ENCODE measurements at places on chromosomes 13 and 19. TPM values are rescaled to one million over a fixed set of nuclear protein-coding genes. Genes with fewer than 3 reads are reported as not detected.

DNA sequence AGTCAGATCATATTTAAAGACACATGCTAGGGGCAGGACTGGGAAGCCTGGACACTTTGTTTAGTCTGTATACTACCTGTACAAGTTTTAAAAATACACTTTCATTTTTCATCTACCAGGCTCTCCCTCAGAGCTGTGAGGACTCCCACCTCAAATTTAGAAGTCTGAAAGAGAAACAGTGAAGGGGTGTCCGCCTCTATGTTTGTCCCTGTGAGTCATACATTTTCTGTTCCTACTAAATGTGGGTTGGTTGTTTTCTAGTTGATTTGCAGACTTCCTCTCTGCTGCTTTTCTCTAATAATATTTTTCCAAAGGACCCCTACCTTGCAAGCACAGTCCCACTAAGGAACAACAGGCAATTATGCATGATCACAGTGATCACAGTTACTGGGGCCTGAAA lies 110.5 kb downstream of the ENOX1 start:
- no peaks in the 10 kb centered on the region for H3K4me1 ChIP-seq
- DNase-seq: no peak
- no peak overlapping the region for H3K4me3 ChIP-seq
- peaks cover 5% of the 10 kb centered on the region for H3K27me3 ChIP-seq
- no peak overlapping the region for H3K27ac ChIP-seq

CYP4F11 gene
- not detected for total RNA-seq

DNA sequence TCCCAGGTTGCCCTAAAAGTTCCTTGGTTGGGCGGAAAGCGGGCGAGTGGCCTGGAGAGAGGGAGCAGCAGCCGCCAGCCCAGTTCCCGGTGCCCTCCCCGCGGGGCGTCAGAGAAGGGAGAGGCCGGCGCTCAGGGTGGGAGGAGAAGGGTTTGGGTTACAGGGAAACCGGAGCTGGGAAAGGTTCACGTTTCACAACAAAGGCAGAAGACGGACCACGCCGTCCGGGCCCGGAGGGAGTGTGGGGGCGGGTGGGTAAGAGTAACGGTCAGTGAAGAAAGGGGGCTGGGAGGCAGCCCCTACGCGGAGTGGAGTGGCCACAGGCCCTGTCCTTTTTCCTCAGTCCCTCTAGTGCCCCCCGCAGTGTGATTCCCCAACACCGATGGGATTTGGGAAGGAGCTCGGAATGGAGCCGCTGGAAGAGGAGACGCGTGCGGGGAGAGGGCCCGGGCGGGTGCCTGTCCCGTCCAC lies 1.6 kb downstream of the SIX5 start:
- no peak for DNase-seq
- H3K4me3 ChIP-seq: peak overlapping the region; percentile 35
- peaks cover 17% of the 10 kb centered on the region for H3K27me3 ChIP-seq
- no peak overlapping the region for H3K27ac ChIP-seq
- peaks cover 5% of the 10 kb centered on the region for H3K4me1 ChIP-seq

DNA sequence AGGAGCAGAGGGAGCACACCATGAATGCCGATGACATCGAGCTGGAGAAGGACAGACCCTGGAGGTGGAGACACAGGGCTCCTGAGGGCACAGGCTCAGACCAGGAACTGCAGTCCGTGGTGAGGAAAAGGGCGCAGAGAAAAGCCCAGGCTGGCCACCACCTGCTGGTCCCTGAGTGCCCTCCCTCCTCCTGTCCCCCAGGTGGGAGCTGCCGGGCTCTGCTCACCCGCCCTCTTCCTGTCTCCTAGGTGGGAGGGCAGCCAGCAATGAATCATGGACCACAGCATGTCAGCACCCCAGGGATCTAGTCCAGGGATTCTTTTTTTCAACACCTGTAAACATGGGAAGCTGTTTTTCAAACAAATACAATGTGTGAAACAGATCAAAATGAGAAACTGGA lies 94.6 kb upstream of the ARHGEF7 start:
- no peak for DNase-seq
- no peak overlapping the region for H3K4me3 ChIP-seq
- H3K36me3 ChIP-seq: no peaks in the 10 kb centered on the region
- peaks cover 8% of the 10 kb centered on the region for H3K27me3 ChIP-seq

CYP4F3 gene
- total RNA-seq: not detected

GRCh38 chr19:30450100-30450499 lies 77.9 kb downstream of the ZNF536 start:
- DNase-seq: no peak
- H3K4me3 ChIP-seq: no peak overlapping the region
- H3K4me1 ChIP-seq: no peaks in the 10 kb centered on the region
- no peaks in the 10 kb centered on the region for H3K36me3 ChIP-seq
- H3K27me3 ChIP-seq: peaks cover 8% of the 10 kb centered on the region

DNA sequence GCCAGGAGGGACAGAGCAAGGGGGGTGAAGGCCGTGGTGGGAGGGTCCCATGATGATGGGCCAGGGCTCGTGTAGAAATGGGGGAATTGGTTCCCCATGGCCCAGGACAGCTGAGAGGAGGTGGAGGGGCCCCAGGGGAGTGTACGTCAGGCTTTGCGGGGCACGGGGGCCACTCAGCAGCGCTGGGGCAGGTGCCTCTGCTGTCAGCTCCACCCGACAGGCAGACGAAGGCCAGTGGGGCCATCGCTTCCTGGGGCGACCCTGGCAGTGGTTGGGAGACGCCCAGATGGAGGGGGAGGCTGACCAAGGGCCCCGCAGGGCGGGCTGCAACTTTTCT lies 1.9 kb upstream of the TEKTIP1 start:
- no peak overlapping the region for H3K4me3 ChIP-seq
- DNase-seq: no peak
- peak overlapping the region; percentile 58 for H3K27ac ChIP-seq
- H3K4me1 ChIP-seq: peaks cover 1% of the 10 kb centered on the region
- H3K27me3 ChIP-seq: no peaks in the 10 kb centered on the region
- peaks cover 19% of the 10 kb centered on the region for H3K36me3 ChIP-seq

DNA sequence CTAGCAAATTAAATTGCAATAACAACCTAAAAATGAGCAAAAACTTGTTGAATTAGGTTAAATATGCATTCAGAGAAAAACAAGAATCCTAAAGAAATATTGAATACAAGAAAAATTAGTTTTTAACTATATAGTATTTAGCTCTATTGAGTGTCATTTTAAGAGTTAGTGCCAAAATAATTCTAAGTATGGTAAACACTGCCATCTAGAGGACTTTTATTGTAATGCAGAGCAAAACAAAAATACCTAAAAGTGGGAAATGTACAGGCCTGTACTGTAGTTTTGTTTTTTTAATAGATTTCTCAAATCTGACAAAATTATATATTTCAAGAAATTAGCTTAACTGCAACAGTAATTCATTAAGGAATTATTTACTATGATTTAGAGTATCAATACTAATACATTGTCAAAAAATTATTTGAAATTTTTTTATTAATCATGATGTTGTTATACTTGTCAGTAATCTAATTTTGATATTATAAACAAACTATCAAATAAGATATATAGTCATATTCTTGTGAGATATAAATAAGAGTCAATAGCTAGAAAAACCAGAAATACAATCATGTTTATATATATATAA lies 8.2 kb upstream of the PCDH9 start:
- DNase-seq: no peak
- no peaks in the 10 kb centered on the region for H3K4me1 ChIP-seq
- no peak overlapping the region for H3K4me3 ChIP-seq
- H3K36me3 ChIP-seq: no peaks in the 10 kb centered on the region
- H3K27ac ChIP-seq: no peak overlapping the region

ZIC2 gene
- not detected for total RNA-seq

DNA sequence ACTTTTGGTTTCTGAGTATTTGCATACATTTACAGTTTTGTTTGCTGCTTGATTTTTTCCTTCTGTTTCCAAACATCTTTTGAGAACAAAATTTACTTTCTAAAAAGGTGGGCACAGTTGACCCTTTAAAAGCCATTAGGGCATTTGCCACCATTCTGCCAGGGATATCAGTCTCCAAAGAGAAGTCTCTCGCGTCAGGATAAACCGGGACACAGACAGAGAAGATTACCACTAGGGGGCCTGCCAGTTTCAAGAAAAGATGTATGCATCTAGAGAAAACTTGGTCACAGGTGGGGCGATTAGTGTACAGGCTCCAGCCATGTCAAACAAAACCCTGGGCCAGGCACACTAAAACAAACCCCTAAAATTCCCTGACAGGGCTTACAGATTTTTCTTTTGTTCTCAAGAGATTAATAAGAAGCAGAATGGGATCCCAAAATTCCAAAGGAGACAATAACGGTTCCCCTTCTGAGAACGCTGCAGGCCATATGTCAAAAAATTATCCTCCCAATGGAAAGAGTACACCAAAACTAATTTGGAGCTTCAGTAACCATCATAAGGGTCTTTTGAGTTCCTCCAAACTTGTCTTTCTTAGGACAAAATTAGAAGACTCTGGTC lies 10.7 kb upstream of the PABPC3 start:
- H3K4me3 ChIP-seq: no peak overlapping the region
- DNase-seq: no peak
- peaks cover 20% of the 10 kb centered on the region for H3K27me3 ChIP-seq
- no peak overlapping the region for H3K27ac ChIP-seq
- no peaks in the 10 kb centered on the region for H3K36me3 ChIP-seq

GRCh38 chr13:49980266-49980665 lies 16.6 kb upstream of the TRIM13 start:
- H3K27ac ChIP-seq: no peak overlapping the region
- H3K4me3 ChIP-seq: no peak overlapping the region
- H3K27me3 ChIP-seq: no peaks in the 10 kb centered on the region

DNA sequence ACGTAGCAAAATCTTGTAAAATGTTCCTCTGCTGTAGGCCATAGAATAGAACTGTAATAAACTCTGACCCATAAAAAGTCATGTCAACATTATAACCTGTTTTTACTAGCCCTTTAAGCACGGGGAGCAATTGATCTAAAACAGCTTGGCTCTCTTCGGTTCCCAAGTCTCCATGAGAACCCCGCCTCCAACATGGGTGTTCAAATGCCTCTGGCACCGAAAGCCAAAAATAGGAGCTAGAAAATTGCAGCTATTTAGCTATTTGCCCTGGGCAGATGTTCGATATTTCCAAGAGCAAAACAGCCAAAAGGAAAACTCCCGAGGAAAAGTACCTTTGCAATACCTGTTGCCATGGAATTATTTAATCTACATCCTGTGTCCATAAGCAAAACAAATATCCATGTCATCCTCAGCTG lies 563.1 kb downstream of the EFNB2 start:
- H3K27ac ChIP-seq: no peak overlapping the region
- H3K36me3 ChIP-seq: no peaks in the 10 kb centered on the region
- H3K4me1 ChIP-seq: no peaks in the 10 kb centered on the region

DNA sequence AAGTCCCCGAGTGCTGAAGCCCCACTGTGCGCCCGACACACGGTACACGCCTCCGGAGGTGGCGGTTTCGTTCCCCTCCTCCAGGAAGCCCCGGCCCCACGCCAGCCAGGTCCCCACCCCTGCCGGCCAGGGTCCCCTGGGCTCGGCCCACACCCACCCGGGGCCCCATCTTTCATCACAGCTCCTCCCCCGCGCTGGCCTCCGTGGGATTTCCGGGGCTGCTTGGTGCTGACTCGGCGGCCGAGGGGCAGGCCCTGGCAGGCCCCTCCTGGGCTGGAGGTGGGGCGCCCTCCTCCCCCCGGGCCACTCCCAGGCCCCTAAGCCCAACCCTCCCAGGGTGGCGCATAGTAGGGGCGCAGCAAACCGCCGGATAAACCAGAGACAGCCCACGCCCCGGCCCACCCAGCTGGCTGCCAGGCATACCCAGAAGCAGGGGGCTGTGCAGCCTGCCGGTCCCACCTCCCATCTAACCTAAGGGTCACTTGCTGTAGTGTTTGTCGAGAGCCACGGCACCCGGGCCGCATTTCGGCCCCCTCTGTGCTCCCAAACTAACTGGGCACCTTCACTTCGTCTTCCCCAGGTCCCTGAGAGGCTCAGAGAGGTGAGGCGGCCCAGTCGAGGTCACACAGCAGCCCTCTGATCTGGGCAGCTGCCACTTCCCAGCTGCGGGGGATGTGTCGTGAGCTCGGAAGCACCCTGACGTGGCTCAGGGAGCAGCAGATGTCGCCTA lies 6.6 kb downstream of the ZBTB7A start:
- H3K4me3 ChIP-seq: peak overlapping the region; percentile 48
- peak overlapping the region; percentile 80 for H3K27ac ChIP-seq
- peaks cover 10% of the 10 kb centered on the region for H3K4me1 ChIP-seq
- no peaks in the 10 kb centered on the region for H3K27me3 ChIP-seq
- DNase-seq: no peak

GRCh38 chr13:77042566-77043177 lies 15.7 kb upstream of the FBXL3 start:
- no peak overlapping the region for H3K4me3 ChIP-seq
- peaks cover 12% of the 10 kb centered on the region for H3K36me3 ChIP-seq
- no peaks in the 10 kb centered on the region for H3K27me3 ChIP-seq
- peaks cover 2% of the 10 kb centered on the region for H3K4me1 ChIP-seq

- H3K27me3 ChIP-seq: no peaks in the 10 kb centered on the region
- H3K4me1 ChIP-seq: peaks cover 1% of the 10 kb centered on the region
- DNase-seq: no peak
- no peak overlapping the region for H3K27ac ChIP-seq
These were observed 479.6 kb downstream of the DIAPH3 start for GRCh38 chr13:59684105-59684504.

ACTL9 gene
- total RNA-seq: not detected

CEACAM3 gene
- not detected for total RNA-seq

DNA sequence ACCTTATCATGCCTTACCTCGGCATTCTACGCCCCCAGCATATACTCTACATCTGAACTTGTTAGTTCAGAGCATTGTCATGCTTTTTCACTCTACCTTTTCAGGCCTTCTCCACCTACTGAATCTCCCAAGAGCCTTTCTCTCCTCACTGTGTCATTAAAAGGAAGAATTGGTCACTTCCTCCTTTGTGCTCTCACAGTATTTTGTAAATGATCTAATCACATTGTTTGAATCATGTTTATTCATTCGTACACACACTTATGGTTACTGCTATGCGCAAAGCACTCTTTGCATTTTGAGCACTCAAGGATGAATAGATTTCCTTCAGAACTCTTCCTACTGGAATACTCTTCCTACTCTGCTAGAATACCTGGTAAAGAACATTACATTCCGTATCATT lies 15.8 kb upstream of the ELF1 start:
- H3K36me3 ChIP-seq: peaks cover 5% of the 10 kb centered on the region
- DNase-seq: no peak
- no peaks in the 10 kb centered on the region for H3K27me3 ChIP-seq
- H3K4me1 ChIP-seq: peaks cover 7% of the 10 kb centered on the region

DNA sequence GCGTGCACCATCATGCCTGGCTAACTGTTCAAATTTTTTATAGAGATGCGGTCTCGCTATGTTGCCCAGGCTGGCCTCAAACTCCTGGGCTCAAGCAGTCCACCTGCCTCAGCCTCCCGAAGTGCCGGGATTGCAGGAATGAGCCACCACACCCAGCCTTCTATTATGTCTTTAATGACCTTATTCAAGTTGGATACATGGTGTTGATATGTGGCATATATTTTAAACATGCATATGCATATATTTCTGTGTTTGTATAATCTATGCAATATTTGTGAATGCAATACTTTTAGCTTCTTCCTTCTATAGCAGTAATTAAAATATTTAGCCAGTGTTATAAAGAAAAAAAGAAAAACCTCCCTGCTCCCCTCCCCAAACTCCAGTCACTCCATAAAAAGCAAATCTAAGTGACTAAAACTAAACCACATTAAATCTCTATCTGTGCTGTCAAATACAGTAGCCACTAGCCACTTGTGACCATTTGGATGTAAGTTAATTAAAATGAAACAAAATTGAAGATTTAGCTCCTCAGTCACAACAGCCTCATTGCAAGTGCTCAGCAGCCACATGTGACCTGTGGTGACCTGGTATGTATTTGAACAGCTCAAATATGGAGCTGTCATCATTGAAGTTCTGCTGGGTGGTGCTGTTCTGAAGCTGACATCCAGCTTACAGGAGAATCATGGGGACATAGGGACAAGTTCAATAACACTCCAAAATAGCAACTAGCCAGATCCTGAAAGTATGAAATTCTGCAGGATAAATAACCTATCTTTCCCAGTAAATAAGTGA lies 27.4 kb downstream of the FCGBP start:
- H3K27ac ChIP-seq: no peak overlapping the region
- H3K36me3 ChIP-seq: no peaks in the 10 kb centered on the region
- no peak overlapping the region for H3K4me3 ChIP-seq
- H3K27me3 ChIP-seq: no peaks in the 10 kb centered on the region

Measured in activated naive CD8-positive, alpha-beta T cell treated with anti-CD3 and anti-CD28 coated beads, Interleukin-2, amount 10 ng/mL, durations not matched to agents 7 days and 5 days (primary cell).